NCI-H345 (cell line): ENCODE measurements at places on chromosomes 16 and 17.

- no peak for DNase-seq
Observed at GRCh38 chr17:65103431-65103830, 33.7 kb upstream of the RGS9 start.

DNA sequence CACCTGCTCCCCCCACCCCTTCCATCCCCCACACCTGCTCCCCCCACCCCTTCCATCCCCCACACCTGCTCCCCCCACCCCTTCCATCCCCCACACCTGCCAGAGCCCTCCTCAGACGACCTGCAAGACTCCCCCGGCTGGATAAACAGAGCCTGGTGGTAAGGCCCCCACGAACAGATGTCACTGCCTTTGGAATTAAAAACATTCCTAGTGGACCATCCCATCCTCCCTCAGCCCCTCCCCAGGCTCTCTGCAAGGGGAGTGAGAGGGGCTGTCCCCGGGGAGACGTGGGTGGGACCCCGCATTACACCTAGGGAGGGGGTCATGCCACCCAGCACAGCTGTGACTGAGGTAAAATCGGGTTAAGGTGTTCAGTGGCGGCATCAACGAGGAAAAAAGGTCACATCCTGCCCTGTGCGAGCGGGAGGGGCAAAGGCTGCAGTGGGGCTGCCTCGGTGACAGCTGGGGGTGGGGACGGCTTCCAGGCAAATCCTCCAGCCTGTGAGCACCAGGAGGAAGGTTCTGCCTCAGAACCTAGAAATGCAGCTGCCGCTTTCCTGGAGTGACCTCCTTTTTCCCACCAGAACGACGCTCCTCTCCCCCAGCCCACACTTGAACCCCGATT is 38.7 kb downstream of the TIMM22 start:
- no peak for DNase-seq

DNA sequence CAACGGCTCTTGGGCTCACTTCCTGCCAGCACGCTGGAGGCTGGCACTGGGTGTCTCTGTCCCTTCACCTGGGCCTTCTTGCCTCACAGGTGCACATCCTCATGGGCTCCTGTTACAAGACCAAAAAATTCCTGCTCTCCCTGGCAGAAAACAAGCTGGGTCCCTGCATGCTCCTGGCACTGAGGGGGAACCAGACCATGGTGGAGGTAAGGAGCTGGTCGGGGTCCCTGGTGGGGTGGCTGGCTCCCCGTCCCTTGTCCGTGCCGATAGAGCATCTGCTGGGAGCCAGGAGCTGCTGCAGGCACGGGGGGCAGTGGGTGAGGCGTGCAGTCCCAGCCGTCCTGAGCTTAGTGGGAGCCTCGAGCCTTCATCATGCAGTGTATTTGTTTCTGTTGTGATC is 79.5 kb upstream of the PLCG2 start:
- DNase-seq, result no peak

GRCh38 chr16:86485746-86486145 is 24.6 kb upstream of the FOXF1 start:
- no peak for DNase-seq

- no peak for DNase-seq
Observed at GRCh38 chr17:72763981-72764380, 328.5 kb downstream of the SLC39A11 start.

- DNase-seq, result no peak
Observed at GRCh38 chr16:85027958-85028684, 526 bp downstream of the KIAA0513 start.

DNA sequence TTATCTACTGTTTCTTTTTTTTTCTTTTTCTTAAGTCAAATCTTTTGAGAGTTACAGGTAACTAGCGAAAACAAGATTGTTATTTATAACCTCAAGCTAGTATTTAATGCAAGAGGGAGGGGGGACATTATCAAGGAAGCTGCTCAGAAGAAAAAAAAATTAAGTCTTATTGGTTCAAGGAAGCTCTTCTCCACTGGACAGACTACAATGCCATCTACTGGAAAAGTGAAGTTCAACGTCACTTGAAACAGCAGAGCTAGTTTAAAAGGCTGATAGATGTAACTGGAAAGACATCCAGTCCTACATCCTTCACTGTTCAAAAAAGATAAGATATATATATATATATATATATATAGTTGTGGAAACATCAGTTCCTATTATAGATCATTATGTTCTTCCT is 418.0 kb upstream of the PSMD7 start:
- DNase-seq, result peak; percentile 70

- no peak for DNase-seq
Observed at GRCh38 chr17:17062866-17063265, 20.6 kb downstream of the MPRIP start.

DNA sequence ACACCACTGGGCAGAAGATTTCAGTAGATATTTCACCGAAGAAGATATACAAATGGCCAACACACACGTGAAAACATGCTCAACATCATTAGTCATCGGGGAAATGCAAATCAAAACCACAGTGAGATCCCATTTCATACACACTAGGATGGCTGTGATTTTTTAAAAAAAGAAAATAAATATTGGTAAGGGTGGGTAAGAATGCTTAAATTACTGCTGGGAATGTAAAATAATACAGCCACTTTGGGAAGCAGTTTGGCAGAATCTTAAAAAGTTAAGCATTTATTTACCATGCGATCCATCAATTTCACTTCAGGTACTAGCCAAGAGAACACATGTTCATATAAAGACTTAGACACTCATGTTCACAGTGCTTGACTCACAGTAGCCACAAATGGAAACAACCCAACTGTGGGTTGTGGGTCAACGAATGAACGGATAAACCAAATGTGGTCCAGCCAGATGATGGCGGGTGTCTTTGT is 6.5 kb upstream of the C16orf74 start:
- DNase-seq, result no peak

DNA sequence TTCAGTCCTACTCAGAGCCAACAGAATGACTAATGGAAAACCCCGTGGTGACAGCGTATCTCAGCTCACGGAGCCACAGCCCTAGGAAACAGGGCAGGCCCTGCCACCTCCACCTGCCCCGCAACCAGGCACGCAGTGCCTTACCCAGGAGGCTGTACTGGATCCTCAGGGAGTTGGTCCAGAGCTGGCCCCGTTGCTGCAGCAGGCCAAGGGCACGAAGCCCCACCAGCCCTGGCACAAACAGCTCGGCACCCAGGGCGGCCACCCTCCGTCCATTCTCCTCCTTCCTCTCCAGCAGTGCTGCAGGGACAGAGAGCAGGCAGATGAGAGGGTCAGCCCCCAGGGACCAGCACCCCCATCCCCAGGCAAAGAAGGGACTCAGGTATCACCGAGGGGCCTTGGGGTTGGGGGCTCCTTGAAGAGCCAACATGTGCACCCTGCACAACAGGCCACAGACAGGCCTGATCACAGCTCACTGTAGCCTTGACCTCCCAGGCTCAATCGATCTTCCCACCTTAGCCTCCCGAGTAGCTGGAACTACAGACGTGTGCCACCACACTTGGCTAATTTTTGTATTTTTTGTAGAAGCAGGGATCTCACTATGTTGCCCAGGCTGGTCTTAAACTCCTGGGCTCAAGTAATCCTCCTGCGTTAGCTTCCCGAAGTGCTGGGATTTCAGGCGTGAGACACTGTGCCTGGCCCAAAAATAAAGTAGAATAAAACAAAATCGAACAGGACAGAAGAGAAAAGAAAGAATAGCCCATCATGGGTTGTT is 115.7 kb downstream of the RMI2 start:
- DNase-seq, result no peak

- no peak for DNase-seq
Observed at GRCh38 chr16:5378531-5378930, 280.9 kb upstream of the EEF2KMT start.

- DNase-seq, result no peak
Observed at GRCh38 chr17:56184650-56185049, 31.4 kb downstream of the ANKFN1 start.

DNA sequence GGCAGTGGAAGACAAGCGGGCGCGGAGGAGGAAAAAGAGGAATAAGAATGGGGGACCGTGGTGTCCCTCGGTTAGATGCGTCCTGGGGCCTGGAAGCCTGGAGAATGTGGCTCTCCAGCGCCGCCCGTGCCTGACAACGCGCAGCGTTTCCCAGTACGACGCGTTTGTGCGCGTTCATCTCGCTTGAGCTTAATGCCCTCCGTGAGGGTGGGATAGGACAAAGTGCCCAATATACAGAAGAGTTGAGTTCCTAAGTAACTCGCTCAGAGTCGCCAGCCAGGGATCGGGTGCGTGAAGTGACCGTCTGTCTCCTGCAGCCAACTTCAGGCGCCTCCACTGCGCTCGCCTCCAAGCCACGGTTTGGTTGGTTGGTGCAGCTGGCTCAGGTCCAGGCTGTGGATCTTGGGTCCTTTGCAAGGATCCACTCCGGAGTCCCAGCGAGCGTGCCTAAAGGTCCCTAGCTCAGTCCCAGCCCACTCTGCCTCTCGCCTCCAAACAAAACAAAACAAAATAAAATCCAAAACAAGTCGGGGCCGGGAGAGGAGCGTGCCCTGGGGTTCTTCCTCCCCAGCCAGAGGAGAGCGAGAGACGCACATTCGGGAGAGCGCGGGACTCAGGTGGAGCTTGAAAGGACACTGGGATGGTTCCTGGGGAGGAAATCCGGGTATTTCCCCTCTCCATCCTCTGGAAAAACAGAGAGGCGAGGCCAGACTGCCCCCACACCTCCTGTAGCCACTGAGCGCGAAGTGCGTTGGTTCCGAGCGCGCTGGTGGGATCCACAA is 974 bp downstream of the GALR2 start:
- peak; percentile 24 for DNase-seq

- DNase-seq, result no peak
Observed at GRCh38 chr16:76176153-76176552, 101.0 kb upstream of the CNTNAP4 start.

GRCh38 chr17:155576-155975 is 18.2 kb downstream of the SCGB1C2 start:
- no peak for DNase-seq

DNA sequence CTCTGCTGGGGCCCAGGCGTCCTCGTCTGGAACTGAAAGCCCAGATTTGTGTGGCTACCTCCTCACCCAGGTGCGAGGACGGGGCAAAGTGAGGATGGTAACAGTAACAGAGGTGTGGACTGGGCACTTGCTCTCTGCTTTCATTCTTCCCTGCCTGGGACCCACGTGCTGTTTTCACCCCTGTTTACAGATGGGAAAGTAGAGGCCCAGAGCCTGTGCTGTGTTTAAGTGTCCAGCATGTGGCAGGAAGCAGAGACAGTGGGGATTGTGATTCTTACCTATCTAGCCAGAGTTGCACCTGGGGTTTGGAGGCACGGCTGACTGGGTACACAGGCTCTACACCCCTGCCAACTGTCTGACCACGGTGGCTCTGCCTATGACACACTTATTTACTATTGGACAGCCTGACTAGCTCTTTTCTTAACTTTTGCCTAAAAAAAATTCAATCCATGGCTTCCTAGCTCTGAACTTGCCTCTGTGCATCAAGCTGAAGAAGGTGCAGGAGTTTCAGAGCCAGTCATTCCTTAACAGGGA is 155.4 kb downstream of the CLEC16A start:
- no peak for DNase-seq

- no peak for DNase-seq
Observed at GRCh38 chr16:47493381-47494337, 32.5 kb downstream of the PHKB start.

GRCh38 chr16:968620-969019 is 2.2 kb downstream of the LMF1 start:
- no peak for DNase-seq

DNA sequence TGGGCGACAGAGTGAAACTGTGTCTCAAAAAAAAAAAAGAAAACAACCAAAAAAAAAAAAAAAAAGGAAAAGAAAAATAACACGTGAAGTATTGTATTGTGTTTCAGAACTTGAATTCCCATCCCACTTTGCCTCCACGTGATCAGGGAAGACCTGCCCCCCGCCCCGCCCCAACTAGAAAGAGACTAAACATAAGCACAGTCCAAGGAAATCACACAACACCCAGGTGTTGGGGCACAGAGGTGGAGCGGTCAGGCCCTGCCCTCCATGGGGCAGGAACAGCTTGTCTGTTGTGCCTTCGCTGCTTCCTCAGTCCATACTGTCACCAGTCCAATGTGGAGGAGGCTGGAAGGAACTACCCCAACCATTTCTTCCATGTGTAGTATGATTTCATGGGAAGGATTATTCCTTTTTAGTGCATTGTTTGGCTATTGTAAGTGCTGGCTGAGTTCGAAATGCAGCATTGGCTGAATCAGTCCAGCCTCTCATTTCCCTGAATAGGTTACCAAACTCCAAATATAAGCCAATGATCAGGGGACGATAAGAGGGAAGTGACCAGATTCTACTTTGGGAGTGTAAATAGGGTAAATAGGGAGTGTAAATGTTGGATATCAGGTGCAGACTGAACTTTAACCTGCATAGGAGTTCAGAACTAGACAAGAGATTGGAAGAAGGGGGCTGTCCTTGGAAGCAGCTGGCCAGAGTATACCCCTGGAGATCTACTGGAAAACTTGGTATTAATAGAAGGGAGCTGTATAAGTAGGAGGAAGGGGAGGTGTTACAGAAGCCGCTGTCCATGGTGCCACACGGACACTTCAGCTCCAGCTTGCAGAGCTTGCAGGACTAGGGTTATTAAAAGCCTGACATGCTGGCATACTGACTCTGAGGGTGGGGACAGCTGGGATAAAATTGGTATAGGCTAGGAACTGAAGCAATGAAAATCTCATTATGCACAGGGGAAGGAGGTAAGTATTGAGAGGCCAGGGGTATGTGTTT is 50.7 kb downstream of the TANGO6 start:
- no peak for DNase-seq

DNA sequence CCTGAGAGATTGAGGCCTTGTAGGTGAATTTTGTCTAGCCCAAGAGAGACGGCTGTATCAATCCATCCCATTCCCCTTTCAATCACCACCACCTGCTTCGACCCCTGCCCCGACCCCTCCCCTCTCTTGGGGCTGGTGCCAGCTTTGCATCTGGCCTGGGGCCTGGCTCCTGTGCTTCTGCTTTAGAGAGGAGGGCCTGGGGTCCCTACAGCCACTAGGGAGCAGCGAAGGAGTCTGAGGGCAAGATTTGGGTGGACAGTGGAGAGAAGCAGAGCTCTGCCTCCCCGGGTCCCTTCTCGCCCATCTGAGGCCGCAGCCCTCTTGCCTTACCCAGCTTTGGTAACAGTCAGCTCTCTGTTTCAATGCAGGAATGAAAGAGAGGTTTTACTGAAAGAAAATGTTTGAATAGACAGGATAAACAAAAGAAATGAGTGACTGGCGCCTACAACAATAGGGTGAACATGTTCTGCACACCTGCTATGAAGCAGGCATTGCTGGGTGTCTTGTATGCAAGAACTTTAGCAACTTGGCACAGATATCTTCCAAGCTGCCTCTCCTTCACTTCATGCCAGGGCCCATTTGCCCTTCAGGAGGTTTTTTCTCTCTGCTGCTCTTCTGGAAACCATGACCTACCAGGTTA is 57.4 kb downstream of the SLC47A1 start:
- peak; percentile 6 for DNase-seq

GRCh38 chr17:38415250-38416194 is 12.7 kb upstream of the ARHGAP23 start:
- DNase-seq, result peak; percentile 94

DNA sequence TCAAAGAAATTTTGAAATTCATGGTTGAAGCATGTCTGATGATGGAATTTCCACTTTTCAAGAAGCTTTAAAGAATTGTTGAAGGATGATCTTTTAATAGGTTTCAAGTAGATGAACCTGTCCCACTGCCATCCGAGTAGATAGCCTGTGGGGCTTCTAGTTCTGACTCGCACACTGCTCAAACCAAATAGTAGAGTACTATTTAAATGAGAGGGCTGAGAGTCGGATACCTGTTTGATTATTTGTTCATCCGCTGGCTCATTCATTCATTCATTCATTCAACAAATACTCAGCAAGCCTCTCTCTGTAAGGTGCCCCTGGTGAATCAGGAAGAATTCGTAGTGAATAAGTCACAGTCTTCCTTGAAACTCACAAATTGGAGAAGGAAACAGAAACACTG is 108.2 kb upstream of the IRX5 start:
- no peak for DNase-seq

GRCh38 chr17:28239271-28239624 is 79.8 kb upstream of the TMEM97 start:
- no peak for DNase-seq
